ENCODE measurements at places on chromosomes 12 and 14.
A peak's percentile ranks its signal among the peaks of the same experiment; 100 is the strongest.

- no peak for DNase-seq
Observed at GRCh38 chr14:58643366-58643765, 5.6 kb downstream of the DACT1 start.

DNA sequence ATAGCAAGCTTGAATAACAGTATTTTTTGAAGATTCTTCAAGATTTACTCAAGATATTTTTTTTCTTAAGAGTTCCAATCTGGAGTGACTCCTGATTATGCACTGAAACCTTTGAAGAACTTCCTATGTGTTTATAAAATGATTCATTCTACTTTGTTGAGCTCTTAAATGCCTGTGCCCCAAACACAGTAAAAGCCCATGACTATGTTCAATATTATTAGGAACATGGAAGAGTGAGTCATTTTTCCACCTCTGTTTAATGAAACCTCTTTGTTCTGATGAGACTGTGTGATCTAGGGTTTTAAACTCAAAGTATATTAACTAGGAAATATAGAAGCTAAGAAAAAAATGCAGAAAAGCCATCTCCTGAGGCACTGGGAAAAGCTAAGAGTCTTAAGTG, 415.0 kb upstream of the FBXO33 start:
- no peak for DNase-seq

DNA sequence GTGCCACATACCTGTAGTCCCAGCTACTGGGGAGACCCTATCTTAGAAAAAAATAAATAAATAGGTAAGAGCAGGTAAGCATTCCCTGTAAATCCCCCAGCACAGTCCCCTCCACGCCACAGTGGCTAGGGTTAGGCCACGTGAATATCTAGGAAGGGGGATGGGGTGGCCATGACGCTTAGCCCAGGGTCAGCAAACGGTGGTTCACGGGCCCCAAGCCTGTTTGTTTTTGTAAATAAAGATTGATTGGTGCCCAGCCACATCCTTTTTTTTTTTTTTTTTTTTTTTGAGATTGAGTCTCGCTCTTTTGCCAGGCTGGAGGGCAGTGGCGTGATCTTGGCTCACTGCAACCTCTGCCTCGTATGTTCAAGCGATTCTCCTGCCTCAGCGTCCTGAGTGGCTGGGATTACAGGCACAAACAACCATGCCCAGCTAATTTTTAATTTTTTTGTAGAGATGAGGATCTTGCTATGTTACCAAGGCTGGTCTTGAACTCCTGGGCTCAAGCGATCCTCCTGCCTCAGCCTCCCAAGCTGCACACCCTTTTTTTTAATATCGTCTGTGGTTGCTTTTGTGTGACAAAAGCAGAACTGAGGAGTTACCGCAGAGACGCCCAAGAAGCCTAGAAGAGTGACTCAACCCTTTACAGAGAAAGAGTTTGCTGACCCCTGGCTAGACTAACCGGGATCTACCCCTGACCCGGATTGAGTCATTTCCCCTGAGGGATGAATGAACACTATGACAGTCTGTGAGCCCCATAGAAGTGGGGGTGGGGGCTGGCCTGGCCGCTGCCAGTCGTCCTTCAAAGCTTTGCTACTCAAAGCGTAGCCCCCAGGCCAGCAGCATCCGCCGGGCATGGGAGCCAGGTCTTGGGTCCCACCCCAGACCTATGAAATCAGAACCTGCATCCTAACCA, 113.7 kb upstream of the NCOR2 start:
- peak; percentile 54 for DNase-seq

- DNase-seq, result peak; percentile 62
Observed at GRCh38 chr12:45669093-45669492, 60.4 kb upstream of the ARID2 start.

GRCh38 chr12:87818441-87818840, 210.8 kb downstream of the C12orf50 start:
- no peak for DNase-seq

DNA sequence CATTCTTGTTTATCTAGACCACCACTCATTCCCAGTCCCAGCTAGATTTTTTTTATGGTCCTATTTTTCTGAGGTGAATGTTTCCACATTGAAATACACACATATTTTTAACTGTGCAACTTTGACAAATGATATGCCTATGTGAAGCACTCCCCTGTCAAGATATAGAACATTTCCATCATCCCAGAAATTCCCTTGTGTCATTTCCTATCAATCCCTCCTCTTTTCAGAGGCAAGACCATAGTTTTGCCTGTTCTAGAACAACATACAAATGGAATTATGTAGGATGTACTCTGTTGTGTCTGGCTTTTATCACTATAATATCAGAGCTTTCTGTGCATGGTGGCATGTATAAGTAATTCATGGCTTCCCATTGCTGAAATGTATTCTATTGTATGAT, 32.7 kb downstream of the TMEM19 start:
- no peak for DNase-seq
